Suppressor macrophage (primary cell): ENCODE measurements at places on chromosomes 2 and 18.

GRCh38 chr2:36404318-36404717 lies 48.7 kb downstream of the CRIM1 start:
- no peak for DNase-seq

DNA sequence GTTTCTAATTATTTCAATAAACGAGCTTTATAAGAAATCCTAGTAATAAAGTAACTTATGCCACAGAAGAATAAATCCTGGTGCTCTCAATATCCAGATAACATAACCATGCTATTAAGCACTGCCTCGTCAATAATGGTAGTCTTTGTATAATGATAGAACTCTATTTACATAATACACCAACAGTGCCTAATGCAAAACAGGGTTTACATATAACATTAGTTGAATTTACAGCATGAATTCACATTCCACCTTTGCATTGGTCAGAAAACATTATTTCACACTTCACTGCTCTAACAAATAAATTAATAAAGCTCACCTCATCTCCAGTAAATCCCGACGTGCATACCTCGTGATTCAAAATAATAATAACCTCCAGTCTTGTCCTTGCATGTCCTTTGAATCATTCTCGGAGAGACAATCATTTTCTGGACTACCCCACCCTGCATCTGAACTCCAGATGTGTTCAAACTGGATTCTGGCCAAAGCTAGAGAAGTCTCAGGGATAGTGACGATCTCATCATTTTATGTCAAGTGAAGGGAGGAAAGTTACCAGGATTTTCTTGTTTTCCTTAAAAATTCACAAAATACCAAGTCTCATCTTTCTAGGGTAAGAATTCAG lies 189.2 kb downstream of the NCKAP5 start:
- no peak for DNase-seq

DNA sequence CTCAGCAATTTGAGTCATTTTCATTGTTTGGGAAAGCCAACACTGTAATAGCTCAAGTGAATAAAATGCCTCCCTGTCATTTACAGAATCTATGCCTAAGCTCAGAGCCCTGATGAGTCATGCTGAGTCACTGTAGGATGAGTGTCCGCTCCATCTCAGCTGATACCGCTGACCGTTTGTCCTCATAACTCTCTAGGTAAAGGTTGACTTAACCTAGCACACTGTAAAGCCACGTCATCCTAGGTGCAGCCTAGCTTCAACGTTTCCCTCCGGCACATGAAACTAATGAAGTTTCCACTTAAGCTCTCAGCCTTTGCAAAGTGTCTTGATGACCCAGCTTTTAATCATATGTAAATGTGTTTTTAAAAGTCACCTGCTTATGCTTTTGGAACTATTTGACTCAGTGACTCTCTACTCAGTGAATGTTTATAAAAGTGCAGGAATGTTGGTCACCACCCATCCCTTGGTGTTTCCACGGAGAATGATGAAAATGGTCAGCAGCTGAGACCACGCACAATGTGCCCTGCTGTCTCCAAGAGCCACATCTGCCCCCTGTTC lies 154.0 kb downstream of the PMAIP1 start:
- DNase-seq: peak; percentile 34

GRCh38 chr2:191526091-191526490 lies 151.8 kb upstream of the NABP1 start:
- DNase-seq: peak; percentile 49

DNA sequence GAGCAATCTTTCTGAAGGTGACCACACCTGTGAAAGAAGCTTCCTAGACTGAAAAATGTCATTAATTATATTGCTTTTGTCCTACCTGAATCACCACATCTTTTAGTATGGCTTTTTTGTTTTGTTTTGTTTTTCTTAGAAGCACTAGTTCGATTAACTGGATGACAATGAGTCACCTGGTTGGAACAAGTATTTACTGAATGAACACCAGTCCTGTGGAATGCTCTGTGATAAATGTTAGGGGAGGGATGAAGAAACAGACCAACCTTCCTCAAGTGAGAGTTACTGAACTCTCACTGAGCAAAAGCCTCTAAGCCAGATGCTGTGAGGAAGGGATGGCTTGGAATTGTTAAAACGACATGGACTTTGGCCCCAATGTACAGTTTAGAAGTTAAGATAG lies 26.8 kb upstream of the DCC start:
- DNase-seq: no peak

GRCh38 chr2:124122340-124122739 lies 97.3 kb downstream of the CNTNAP5 start:
- no peak for DNase-seq

GRCh38 chr18:80167931-80168330 lies 58.9 kb downstream of the ADNP2 start:
- no peak for DNase-seq

- DNase-seq: no peak
Measured at GRCh38 chr2:127406454-127406853, 11.8 kb upstream of the PROC start.

GRCh38 chr18:65411061-65411460 lies 339.8 kb upstream of the CDH7 start:
- no peak for DNase-seq

DNA sequence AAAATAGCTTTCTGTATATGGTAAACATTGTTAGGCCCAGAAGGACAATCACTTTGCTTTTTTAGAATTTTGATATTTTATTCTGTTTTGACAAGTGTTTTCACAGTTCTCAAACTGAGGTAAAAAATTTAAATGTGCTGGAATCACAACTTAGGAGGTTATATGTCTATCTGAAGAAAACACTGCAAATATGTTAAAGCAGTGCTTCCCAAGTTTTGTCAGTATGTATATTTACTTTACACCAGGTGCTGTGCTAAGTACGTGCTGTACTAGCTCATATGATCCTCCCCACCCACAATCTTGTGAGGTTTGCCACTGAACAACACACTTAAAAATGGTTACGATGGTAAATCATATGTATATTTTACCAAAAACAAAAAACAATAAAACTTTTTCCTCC lies 124.2 kb downstream of the CABYR start:
- DNase-seq: no peak

DNA sequence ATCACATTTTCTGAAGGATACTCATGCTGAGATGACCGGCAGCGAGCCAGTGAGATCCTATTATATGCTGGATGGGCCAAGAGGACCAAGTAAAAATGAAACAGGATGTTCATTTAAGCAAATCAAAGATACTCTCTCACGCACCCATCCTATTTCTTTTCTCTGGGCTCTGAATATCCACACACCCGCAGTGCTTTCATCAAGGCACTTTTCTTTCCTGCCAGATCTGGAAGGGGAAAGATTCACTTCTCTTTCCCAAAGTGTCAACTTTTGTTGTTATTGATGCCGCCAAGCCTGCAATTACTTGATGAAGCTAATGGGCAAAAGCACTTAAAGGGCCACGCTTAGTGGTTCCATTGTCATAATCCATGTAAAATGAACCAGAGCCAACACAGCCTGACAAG lies 191.9 kb upstream of the CHAC2 start:
- no peak for DNase-seq

DNA sequence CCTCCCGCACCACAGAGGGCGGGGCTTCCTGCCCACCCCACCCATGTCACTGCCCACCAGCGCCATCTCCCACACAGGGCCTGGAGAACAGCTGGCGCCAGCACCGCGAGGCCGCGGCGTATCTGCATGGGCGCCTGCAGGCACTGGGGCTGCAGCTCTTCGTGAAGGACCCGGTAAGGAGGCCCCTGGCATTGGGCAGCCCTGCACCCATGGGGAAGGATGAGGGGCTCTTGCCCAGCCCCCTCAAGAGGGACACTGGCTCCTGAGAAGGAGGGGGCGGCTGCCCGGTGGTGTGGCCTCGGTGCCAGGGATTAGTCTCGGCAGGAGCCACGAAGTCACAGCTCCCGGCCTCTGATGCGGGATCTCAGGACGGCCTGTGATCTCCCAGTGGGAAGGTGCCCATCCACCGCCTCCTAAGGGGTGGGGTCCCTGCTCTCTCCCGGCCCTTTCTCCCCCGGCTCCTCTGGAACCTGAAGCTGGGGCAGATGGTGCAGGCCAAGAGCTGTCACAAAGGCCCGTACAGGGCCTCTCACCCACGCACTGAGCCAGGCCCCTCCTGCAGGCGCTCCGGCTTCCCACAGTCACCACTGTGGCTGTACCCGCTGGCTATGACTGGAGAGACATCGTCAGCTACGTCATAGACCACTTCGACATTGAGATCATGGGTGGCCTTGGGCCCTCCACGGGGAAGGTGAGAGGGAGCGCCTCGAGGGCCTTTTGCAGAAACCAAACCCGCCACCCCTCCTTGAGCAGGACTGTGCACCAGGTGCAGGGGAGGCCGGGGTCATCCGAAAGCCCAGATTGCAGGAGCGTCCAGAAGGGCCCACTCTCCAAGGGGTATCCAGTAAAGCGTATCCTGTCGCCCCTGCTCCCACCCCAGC lies 9.1 kb downstream of the AGXT start:
- no peak for DNase-seq

GRCh38 chr2:7180638-7181370 lies 263.6 kb downstream of the RNF144A start:
- DNase-seq: peak; percentile 55

- no peak for DNase-seq
Measured at GRCh38 chr18:76401498-76401897, 93.5 kb downstream of the ZNF516 start.

DNA sequence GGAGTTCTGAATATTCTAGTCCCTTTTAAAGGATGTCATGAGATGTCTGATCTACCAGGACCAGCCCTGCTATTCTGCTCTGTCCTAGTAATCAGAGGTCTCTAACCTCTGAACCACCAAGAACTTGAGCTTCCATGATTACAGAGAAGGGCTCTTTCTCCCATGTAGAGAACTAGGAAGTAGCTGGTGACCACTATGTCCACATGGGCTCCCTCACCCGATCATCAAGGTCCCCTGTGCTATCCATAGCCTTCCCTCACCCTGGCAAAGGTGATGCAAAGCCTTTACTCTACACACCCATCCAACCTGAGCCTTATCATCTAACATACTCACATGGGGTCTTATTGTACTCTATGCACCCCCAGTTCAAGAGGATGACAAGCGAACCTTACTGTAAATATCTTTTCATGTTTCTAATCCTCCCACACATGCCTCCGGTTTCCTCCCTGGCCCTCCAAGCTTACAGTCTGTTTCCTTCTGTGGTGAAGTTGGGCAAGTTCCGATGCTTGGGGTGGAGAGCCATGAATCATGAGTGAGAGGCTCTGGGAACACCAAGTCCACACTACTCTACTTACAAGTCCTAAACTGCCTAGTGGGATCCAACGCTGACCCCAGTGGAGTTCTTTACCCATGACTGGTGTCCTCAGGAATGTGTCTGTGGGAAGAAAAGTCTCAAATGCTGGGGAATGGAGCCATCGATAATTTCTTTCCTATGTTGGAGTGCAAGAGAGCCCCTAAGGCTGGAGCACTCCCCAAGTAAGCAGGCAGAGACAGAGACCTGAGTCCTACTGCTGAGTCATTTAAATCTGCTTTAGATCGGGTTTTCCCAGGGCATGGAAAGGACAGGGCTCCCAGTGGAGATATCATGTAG lies 73.3 kb upstream of the KLF7 start:
- DNase-seq: peak; percentile 82

GRCh38 chr18:68607852-68608251 lies 107.1 kb downstream of the TMX3 start:
- no peak for DNase-seq

GRCh38 chr18:75238100-75238499 lies 27.5 kb downstream of the TSHZ1 start:
- DNase-seq: no peak

DNA sequence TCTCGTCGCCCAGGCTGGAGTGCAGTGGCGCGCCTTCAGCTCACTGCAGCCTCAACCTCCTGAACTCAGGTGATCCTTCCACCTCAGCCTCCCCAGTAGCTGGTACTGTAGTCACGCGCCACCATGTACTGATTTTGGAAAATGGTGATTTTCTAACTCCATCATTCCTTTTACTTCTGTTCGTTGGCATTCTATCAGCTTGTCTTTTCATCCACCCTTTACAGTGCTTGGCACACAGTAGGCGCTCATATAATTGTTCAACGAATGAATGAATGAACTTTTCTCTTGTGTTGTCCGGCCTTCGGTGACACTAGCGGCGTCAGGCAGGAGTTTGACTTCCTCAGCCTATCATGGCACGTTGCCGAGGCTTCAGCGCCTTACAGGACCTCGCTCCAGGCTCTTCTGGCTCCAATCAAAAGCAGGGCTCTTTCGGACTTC lies 373 bp upstream of the MTHFD2 start:
- DNase-seq: no peak
